T-helper 1 cell (primary cell): ENCODE measurements at places on chromosomes 2 and 18.

GRCh38 chr2:56464613-56465012 lies 280.8 kb downstream of the CCDC85A start:
- no peak for DNase-seq

- no peak for DNase-seq
Observed at GRCh38 chr18:572831-573289, 7.3 kb upstream of the CETN1 start.

GRCh38 chr2:44547718-44548117 lies 186.0 kb downstream of the CAMKMT start:
- DNase-seq: no peak

GRCh38 chr2:42844901-42845821 lies 52.8 kb upstream of the HAAO start:
- no peak for DNase-seq
